ENCODE measurements at places on chromosomes 3 and 15.
A peak's percentile ranks its signal among the peaks of the same experiment; 100 is the strongest.

GRCh38 chr3:42721690-42722089 is 19.1 kb upstream of the HHATL start:
- no peak for DNase-seq

DNA sequence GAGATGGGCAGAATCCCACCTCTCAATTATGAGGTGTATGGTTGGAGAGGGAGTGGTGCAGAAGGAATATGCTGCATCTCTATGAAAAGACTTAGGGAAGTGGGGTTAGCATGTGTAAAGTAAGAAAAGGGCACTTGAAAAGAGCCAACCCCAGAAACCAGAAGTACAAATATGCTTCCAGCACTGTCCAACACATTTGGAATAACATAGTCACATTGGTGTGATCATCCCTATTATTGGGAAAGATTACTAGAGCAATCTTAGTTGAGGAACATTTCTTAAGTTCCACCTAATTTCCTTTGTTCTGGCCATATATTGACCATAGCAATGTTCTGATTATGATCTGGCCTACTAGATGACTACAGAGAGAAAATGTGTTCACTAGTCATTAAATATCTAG is 34.3 kb downstream of the HMG20A start:
- no peak for DNase-seq

DNA sequence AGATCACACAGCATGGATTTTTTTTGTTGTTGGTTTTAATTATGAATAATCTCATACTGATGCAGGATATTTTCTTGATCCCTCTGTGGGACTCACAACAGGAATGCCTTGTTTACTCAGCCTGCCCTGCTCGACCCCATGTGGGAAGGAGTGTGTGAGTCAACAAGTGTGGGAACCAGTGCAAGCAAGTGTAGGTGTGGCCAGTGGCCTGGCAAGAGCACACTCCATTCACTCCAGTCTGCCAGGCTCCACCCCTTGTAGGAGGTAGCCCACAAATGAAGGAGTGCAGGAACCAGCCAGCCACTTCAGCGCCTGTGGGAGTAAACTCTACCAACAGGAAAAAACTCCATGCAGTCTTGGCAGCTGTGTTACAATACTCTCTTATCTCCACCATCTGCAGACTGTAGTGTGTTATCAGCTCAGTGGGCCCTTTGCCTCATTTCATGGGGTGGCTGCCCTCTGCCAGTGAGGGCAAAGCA is 393.6 kb downstream of the OTOL1 start:
- DNase-seq, result no peak

- DNase-seq, result no peak
These were observed 49.2 kb downstream of the HDGFL3 start for GRCh38 chr15:83158393-83158792.

- no peak for DNase-seq
These were observed 63.1 kb upstream of the BOC start for GRCh38 chr3:113148284-113148683.

DNA sequence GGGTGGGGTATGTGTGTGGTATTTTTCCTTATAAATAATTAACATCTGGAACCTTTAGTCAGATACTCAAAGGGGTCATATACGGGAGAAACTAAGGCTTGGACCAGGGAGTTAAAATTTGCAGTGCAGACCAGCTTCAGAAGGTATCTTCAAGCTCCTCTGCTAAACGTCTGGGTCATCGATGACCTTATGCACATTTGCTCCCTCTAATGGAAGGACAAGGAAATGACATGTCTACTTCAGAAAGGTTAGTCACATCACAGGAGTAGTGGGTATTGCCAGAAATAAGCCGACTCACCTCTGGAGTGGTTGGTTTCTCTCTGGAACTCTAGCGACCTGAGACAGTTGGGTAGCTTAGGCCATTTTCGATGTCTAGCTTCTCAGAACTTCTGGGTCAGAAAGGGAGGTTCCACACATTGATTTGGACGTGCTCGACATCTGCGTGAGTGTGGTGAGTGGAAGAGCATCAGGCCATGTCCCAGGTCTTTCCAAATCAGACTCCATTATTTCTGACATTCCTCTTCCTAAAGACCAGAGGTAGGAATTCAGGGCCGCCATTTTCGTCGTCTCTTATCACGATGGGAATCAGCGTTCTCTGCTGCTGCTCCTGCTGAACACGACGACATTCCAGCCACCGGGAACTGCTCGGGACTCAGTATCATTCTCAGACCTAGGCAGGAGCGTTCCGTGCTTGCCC is 31.8 kb upstream of the RASA2 start:
- DNase-seq, result no peak

DNA sequence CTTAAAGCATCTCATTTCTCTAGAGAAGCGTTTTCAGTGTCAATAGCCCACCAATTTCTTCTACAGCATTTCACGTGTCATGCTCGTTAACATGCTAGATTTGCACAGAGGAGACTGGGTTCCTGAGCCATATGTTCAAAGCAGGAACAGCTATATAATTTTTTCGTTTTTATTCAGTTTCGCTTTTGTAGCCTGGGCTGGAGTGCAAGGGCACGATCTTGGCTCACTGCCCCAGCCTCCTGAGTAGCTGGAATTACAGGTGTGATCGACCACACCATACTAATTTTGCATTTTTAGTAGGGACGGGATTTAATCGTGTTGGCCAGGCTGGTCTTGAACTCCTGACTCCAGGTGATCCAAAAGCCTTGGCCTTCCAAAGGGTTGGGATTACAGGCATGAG is 6.6 kb upstream of the SLMAP start:
- no peak for DNase-seq

DNA sequence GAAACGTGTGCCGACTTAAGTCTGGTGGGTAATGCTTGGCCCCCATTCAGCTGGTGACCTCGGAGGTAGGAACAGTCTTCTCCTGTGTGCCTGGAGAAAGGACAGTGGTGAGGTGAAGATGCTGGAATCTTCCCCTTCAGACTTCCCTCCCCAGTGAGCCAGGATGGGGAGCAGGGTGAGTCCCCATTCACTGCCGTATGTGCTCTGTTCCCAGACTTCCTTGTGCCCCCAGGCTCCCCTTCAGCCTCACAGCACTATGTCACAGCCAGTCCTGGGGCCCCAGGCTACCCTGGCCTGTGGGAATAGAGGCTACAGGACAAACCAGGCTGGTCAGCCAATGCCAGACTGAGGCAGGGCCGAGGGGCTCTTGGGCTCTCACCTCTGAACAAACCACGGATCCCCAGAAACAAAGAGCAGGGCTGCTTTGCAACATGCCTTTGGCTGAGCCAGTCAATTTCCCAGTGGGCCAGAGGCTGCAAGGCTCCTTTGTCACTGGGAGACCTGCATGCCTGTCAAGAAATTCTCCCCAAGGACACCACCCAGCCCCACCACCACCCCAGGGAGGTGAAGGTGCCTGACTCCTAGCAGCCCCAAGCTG is 31.8 kb upstream of the HHATL start:
- DNase-seq, result no peak

DNA sequence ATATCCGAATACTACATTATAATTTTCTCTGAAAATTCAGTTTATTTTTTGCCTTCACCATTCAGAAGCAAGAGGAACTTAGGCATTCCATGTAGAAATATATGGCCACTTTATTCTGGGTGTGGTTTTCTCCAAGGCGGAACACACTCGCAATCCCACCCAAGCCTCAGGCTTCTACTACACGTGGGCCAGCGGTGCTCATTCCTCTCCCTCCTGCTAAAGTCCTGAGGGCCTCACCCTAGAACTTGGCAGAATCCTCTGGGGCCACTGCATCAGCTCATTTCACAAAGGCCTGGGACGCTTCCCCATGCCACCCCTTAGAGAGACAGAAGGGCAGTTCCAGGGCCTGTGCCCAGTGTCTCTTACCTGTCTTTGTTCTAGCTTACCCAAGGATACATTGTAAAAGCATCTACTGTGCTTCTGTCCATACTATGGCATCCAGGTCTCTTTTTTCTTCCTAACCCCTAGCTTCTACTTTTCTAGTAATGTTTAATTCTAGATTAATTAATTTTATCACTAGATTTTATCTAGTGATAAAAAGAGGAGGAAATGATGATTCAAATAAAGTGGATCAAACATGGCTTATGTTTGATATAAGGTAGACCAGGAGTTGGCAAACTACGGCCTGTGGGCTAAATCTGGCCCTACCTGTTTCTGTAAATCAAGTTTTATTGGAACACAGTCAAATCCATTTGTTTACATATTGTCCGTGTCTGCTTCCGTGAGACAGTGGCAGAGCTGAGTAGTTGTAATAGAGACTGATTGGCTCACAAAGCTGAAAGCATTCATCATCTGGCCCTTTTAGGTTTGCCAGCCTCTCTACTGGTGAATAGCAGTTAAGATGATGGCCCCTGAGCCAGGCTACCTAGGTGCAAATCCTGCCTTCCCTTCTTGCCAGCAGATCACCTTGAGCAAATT is 29.8 kb downstream of the LARS2 start:
- DNase-seq, result no peak

DNA sequence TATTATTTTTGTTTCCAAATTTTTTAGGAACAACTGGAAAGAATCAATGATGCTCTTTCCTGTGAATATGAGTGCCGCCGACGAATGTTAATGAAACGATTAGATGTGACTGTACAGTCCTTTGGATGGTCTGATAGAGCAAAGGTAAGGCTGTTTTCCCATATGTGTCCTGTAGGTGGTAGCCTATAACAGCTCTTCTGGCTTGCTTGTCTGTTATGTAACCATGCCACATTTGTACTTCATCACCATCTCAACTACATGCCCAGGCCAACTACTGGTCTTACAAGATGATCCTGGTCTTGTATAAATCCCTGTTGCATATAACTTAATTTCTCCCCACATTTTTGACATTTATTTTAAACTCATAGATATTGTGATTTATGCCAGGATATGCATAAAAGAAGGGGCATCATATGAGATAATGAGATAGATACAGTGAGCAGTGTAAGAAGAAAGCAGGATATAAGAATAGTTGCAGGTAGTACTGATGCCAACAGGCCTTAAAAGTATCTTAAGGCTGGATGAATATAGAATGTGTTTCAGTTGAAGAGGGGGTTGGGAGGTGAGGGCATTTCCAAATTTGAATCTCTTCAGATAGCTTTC is 20.3 kb downstream of the FAM98B start:
- peak; percentile 6 for DNase-seq

GRCh38 chr3:12999147-13000140 is 73.8 kb downstream of the IQSEC1 start:
- no peak for DNase-seq

DNA sequence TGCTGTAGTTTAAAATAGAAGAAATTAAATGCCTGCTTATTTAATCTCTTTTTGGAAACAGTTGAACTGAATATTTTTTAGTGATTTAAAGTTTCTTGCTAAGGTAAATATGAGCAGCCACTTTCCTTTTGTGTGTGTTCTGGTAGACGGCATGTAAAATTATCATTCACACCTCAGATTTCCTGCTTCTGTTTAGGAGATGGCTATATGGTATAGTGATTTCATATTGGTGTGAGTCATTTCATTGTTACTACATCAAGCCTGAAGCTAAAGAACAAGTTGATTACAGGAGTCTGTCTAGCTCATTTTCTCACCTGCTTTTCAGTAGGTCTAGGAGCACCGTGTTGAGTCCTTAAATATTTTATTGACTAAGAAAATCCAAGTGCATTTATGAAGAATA is 2.2 kb downstream of the LRCH3 start:
- no peak for DNase-seq

GRCh38 chr3:45608885-45609284 is 14.3 kb downstream of the LIMD1 start:
- DNase-seq, result no peak

DNA sequence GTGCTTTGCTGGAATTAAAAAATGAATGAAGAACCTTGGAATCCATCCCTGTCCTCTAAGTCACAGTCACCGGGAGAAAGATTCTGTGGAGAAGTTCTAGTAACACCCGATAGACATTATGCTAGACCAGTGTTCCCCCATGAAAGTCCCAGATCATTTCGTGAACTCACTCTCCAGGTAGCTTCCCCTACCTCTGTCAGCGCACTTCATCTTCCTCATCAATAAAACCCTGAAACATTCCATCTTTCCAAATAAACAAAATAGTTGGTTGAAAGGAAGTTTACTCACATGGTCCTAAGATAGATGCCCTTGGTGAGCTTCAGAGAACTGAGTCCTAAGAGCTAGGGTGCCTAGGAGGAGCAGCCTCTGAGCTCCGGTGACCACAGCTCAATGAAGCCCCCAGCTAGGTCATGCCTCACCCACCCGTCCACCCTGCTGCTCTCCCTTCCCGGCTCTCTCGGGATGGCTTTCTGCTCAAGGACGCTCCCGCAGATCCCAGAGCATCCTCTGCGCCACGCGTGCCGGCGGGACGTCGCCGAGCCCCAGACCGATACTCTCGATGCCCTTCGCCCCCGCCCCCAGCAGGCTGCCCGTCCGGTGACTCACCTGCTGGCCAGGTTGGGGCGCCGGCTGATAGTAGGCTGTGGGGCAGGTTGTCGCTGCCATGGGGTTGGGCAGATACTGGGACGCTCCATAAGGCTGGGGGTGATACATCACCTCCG is 776 bp downstream of the VGLL3 start:
- DNase-seq, result no peak

DNA sequence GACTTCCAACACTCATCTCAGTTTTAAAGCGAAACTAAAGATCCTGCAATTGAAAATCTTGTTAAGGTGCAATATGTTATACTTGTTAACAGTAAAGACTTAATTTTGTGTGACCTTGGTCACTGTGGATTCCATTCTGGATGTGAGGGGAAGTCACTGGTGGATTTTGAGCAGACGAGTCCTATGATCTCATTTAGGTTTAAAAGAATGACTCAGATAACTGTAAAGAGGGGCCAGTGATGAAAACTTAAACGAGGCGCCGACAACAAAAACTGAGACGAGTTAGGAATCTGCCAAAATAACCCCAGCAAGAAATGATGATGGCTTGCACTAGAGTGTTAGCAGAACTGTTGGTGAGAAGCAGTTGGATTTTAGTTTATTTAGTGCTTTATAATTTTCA is 56.5 kb downstream of the LRRC28 start:
- DNase-seq, result no peak

GRCh38 chr15:25478313-25478712 is 39.5 kb upstream of the UBE3A start:
- DNase-seq, result no peak

- no peak for DNase-seq
These were observed 12.1 kb upstream of the LIMD1 start for GRCh38 chr3:45582430-45582829.

- DNase-seq, result no peak
These were observed 60.8 kb upstream of the HES1 start for GRCh38 chr3:194075088-194075615.

- no peak for DNase-seq
These were observed 121.3 kb upstream of the WNT5A start for GRCh38 chr3:55608301-55608937.

DNA sequence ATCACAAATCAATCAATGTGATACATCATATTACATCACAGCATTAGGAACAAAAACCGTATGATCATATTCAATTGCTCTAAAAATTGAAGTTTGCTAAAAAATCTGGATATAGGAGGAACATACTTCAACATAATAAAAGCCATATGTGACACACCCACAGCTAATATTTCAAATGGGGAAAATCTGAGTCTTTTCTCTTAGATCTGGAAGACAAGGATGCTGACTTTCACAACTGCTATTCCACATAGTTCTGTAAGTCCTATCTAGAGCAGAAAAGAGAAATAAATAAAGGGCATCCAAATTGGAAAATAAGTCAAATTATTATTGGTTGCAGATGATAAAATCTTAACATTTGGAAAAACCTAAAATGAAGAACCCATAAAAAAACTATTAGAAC is 256.8 kb upstream of the SGO1 start:
- DNase-seq, result no peak
